MCF 10A (cell line): ENCODE measurements at places on chromosomes 13 and 19. TPM values are rescaled to one million over a fixed set of nuclear protein-coding genes. Genes with fewer than 3 reads are reported as not detected.

Gene OR7D2
- not detected in 2 replicates for total RNA-seq

- no peak for DNase-seq
These were observed 140.6 kb upstream of the FRY start for GRCh38 chr13:31890946-31891345.

Gene LATS2
- total RNA-seq = 28.7 and 32.3 TPM in 2 replicates

DNA sequence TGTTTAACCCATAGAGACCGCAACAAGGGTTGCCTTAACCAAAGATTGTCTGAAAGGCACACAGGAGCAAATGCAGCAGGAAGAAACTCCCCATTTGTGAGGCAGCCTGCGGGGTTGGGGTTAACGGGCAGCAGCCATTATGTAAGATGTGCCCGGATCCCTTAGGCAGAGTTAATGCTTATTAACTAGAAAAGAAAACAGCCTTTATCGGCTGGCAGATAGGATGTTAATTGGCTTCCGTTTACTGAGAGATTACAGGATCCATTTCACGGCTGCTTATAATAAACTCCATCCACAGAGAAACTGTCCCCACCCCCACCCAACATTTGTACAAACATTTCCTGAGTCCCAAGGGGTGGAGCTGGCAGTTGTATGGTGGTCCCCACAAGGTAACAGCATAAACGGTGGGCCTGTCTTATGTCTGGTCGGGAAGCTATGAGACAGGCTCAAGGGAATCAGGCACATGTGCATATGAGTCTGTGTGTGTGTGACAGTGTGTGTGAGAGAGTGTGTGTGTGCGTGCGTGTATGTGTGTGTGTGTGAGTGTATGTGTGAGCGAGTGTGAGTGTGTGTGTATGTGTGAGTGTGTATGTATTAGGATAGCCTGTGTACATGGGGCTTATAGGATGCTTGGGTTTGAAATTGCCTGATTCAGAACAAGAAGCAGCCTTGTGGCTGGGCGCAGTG is 10.5 kb downstream of the SLC25A42 start:
- no peak for DNase-seq

GRCh38 chr19:15902254-15902653 is 4.4 kb upstream of the CYP4F2 start:
- DNase-seq = no peak
